ENCODE measurements at places on chromosomes 3 and 15. TPM values are rescaled to one million over a fixed set of nuclear protein-coding genes. Genes with fewer than 3 reads are reported as not detected.

SPATA12 gene
- not detected for total RNA-seq

GOLGA6L25 gene
- not detected for total RNA-seq

DNA sequence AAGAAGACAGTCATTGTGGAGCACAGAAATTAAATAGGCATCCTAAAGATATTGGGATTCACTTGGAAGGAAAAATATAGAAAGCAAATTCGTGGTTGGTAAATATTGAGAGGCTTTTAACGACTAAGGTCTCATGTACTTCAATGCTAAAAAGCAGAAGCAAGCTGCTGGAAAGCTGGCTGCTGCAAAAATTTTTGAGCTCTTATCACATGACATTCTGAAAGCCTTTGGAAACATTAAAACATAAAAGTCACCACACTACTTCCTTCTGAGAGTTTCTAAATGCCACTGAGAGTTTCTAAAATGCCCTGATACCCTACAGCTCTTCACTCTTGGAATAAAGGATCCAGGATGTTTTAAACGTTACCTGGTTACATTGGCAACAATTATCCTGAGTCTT lies 39.0 kb upstream of the CBLB start:
- DNase-seq = no peak

- DNase-seq = no peak
Observed at GRCh38 chr15:53681056-53681455, 78.4 kb downstream of the WDR72 start.
